ENCODE measurements at places on chromosomes 7 and 10. TPM values are rescaled to one million over a fixed set of nuclear protein-coding genes. Genes with fewer than 3 reads are reported as not detected.

Gene BAZ1B
- 55.7 TPM for total RNA-seq

- no peak for DNase-seq
These were observed 224.2 kb downstream of the PLXNA4 start for GRCh38 chr7:132351954-132352499.

GRCh38 chr7:33841031-33841430 lies 64.3 kb upstream of the BMPER start:
- DNase-seq: no peak

DNA sequence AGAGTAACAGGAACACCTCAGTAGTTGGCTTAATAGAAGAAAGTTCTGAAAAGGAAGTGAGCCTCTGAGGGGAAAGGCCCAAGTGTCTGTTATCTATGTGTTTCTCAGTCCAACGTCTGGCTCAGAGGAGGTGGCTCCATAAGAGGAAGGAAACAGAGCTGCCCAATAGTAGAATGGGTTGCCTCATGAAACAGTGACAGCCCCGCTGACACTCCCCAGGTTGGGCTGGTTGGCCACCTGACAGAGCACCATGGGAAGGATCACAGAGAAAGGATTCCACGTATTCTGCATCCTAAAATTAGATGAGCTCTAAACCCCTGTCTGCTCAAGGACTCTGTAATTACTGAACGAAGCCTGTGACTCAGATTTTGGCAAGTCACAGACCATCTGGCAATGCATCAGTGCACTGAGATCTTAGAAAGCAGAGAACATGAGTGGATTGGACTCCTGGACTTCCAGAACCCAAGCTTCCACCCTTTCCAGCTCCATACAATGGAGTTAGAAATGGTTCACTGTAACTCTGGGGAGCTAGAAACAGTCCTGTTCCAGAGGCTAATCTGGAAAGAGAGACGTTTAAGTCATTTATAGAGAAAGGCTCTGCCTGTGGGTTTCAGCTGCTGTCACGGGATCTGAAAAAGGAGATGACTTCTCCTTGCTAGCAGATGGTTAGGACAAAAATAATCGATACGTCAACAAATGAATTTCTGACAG lies 2.9 kb downstream of the PKD2L1 start:
- no peak for DNase-seq

- DNase-seq: no peak
These were observed 153.2 kb downstream of the MAD1L1 start for GRCh38 chr7:2079332-2080059.

GRCh38 chr10:8543361-8544056 lies 489.0 kb downstream of the GATA3 start:
- DNase-seq: no peak

GRCh38 chr10:77308084-77308732 lies 329.4 kb downstream of the KCNMA1 start:
- DNase-seq: no peak

Gene WEE2
- total RNA-seq: not detected

Gene UROS
- total RNA-seq: 34.2 TPM

- peak; percentile 55 for DNase-seq
These were observed 38.2 kb downstream of the MYL10 start for GRCh38 chr7:101590663-101591435.

Gene EBF3
- total RNA-seq: 0.20 TPM

- DNase-seq: no peak
These were observed 280.2 kb upstream of the CHRM2 start for GRCh38 chr7:136588216-136588615.

- no peak for DNase-seq
These were observed 16.8 kb downstream of the OSBPL3 start for GRCh38 chr7:24963218-24963617.

Gene ARHGEF5
- total RNA-seq: 36.9 TPM

- no peak for DNase-seq
These were observed 481.0 kb upstream of the SEMA3A start for GRCh38 chr7:84675633-84676034.

- no peak for DNase-seq
These were observed 52.0 kb upstream of the ZNRF2 start for GRCh38 chr7:30232391-30232790.

Gene DYNC1I1
- total RNA-seq: 2.3 TPM

DNA sequence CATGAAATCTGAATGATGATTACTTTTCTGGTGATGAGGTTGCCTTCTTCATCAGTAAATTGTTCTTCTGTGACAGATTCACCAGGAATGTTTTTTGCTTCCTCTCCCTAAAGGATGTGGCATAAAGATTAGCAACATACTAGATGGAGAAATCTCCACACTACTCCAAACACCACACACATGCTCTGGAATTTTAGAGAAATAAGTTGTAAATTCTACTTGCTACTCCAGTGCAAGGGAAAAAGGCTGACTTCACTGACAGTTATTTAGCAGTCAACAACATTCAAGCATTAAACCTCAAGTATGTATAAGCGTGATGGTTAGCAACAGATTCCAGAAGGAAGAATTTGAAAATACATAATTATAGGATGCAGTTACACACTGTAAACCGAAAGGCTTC lies 137.9 kb upstream of the CCDC6 start:
- no peak for DNase-seq

- DNase-seq: no peak
These were observed 306.4 kb upstream of the MYO3A start for GRCh38 chr10:25627606-25628005.

Gene ZPBP
- total RNA-seq: not detected

DNA sequence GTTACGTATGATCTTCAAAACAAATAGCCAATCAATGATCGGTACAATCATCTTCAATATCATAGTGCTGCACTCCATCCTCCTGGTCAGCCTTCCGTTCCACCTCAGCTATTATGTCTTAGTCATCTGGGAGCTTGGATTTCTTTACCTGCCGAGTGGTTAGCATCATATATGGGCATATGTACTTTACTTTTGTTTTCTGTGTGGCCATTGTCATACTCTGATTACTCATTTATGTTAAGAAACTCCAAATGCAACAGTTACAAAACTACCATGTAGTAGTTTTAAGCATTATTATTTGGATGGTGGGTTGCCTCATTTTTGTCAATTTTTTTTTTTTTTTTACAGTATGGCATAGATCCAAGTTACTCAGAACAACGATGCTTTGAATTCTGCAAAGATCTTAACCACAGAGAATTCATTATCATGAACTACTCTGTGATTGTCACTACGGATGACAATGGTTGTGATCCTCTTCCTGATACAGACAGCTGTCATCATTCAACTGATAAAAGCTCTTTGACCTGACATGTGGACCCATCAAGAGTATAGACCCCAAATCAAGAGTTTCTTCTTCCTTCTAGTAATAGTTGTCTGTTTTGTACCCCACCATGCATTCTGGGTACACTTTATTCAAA lies 52.1 kb upstream of the NME8 start:
- DNase-seq: no peak

Gene MEST
- 57.5 TPM for total RNA-seq

- DNase-seq: no peak
These were observed 93.1 kb downstream of the AUTS2 start for GRCh38 chr7:69691327-69691726.

Gene PVRIG
- 1.4 TPM for total RNA-seq

Gene ABCA13
- 0.35 TPM for total RNA-seq

Gene STEAP1
- 5.7 TPM for total RNA-seq

DNA sequence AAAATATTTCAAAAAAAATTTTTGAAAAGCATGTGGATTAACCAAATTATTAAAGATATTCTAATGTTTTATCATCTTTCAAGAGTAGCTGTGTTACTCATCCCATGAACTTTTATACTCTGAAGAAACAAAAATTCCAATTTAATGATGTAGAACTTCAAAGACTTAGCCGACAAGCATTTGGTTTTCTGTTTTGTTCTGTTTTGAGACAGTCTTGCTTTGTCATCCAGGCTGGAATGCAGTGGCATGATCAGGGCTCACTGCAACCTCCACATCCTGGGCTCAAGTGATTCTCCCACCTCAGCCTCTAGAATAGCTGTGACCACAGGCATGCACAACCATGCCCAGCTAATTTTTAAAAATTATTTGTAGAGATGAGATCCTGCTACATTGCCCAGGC lies 17.8 kb upstream of the LCOR start:
- no peak for DNase-seq

- no peak for DNase-seq
These were observed 34.4 kb upstream of the GRM8 start for GRCh38 chr7:127287133-127287532.

DNA sequence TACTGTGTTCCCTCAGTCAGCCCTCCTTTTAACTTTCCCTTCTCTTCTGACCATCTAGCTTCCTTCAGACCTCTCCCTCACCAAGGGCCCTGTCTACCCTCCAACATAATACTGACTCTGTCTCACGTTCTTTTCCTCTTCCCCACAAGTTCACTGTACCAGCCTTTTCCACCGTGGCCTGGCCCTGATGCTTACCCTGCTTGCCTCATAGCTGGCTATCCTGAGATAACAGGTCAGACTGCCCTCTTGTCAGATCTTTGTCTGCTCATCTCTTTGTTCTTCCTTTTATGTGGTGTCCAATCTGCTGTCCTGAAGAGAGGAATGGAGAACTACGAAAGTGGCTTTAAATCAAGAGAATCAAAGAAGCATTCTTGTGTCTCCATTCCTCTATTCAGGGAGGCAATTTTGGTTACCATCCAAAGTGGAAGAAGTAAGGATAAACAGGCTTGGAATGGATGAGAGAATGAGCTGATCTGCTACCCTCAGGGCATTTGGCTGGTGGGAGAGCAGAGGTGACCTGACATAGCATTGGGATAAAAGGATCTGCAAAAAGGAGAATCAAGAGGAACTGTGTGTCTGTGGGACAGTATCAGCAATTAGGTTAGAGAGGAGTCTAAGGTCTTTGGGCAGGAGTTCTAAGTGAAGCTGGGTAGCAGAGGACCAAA lies 8.1 kb downstream of the BTAF1 start:
- DNase-seq: no peak

DNA sequence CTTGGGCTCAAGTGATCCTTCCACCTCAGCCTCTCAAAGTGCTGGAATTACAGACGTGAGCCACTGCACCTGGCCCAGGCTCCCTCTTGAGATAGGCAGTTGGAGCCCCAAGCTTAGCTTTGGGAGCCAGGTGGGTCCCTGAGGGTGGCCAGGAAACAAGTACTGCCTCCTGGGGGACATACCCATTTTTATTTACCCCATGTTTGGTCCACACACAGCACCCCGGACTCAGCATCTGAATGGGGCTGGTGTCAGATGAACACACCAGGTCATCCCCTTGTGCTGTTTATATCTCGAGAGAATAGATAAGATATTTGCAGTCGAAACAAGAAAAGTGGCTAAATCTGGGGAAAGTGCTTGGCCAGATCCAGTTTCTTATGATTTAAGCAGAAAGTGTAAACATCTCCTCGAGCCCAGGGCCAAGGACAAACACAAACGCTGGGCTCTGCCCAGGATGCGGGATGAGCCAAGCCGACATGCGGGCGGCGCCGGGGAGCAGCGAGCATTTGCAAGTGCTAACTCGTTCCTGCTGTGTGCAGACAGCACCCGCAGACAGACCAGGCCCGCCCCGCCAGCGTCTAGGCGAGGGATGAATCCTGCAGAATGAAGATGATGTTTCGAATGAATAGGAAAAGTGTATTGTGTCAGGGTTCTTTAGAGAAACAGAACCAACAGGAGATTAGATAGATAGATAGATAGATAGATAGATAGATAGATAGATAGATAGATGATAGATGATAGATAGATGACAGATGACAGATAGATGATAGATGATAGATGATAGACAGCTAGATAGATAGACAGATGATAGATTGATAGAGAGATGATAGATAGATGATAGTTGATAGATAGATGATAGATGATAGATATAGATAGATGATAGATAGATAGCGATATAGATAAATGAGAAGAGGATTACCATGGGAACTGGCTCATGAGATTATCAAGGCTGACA lies 44.4 kb upstream of the OCM2 start:
- no peak for DNase-seq

Gene NUTM2B
- total RNA-seq: 0.96 TPM

- DNase-seq: no peak
These were observed 467.1 kb upstream of the STEAP1 start for GRCh38 chr7:89687211-89687610.

DNA sequence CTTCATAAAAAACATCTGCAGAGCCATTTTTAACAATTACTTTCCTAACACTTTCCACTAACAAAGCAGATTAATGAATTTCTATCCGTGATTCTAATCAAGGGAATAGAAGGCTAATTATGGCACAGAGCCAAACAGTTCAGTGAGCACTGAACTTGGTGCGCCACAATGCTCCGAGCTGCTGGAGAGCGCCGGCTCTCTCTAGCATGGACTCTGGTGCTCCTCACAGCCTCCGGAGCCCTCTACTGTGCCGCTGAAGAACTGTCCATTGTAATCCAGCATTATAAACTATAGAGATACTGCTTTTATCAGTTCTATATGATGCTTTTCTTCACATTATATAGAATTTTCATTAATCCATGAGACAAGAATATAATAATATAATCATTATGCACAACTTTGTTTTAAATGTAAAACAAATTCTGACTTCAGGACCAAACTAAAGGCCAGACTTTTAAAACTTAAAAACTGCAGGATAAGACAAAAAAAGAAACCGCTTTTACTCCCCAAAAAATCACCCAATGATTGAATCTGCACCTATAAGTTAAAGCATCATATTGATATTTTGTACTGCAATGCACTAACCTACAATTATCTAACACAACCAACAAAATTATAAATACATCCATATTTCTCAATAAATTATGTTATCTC lies 123.6 kb downstream of the RNF32 start:
- DNase-seq: peak; percentile 79

GRCh38 chr7:140448781-140449480 lies 30.4 kb downstream of the MKRN1 start:
- no peak for DNase-seq

DNA sequence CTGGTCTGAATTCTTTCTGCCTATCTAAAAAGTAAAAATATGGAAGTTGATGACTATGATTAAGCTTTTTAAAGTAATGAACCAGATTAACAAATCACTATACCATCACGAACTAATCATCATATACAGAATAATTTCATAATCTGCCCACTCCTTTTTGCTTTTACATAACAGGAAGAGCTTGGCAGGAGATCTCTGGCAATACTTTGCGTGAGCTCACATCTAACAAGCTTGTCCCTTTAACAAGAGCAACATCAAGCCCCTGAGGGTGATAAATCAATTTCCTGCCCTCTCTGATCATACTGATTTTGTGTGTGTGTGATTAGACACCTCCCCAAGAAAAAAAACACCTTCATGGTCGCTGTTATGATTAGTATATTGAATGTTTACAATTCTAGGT lies 143.5 kb upstream of the ASAH2 start:
- DNase-seq: no peak

DNA sequence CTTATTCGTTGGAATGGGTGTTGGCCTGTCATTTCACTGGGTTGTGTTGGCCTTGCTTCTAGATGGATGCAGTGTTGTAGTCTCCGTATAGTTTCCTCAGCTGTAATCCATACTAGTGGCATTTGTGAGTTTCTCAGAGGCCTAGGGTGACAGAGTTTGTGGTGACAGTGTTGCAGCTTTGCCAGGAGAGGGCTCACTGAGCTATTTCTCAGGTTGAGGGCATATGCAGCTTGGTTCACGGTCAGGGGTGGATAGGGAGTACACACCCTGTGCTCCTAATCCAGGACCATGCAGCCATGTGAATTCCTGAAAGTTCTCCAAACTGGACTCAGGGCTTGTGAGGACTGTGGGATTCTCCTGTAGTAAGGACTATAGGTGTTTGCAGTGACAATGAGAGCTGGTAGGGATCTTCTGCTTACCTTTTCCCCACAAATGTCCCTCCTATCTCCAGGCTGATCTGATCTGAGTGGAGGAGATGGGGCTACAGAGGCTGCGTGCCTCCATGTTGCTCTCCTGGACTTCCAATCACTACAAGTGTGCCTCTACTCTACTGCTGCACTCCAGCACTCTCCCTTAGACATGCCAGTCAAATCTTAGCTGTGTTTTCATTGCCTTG lies 229.0 kb downstream of the STK31 start:
- DNase-seq: no peak
